ENCODE measurements at places on chromosomes 13 and 19.

DNA sequence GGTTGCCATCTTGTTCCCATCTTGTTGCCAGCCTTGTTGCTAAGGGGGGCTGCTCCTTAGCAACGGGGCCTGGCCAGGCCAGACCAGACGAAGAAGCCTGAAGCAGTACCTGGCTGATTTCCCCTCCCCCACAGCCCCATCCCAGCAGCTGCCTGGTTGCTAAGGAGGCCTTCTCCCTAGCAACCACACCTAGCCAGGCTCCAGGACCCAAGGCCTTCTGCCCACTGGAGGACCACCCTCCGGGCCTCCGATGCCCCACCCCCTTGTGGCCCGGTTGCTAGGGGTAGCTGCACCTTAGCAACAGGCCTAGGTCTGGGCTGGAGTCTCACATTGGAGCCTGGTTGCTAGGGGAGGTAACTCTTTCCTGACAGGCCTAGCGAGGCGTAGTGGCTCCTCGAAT lies 3.9 kb downstream of the PRRG2 start:
- no peak for DNase-seq

- DNase-seq: no peak
Measured at GRCh38 chr19:12789098-12789903, 2.0 kb upstream of the JUNB start.

DNA sequence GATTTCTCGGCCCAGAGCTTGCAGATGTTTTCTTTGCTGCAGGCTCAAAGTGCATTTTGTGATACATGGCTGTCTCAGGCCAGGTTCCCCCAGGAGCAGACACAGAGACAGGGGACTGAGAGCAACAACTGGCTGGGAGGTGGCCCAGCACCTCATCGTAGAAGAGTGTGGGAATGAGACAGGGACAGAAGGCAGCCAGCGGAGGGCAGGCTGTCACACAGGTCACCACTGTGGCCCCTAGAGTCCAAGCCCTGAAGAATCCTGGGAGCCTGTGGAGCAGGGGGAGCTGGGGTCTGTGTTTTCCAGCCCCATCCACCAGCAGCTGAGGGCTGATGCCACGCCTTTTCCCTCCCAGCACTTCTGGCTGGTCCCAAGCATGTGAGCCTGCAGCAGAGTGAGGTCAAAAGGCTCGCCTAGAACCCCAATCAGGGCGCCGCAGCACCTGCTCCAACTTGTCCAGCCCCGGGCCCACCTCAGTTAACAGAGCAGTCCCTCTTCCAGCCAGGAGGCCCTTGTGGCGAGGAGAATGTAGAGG lies 723.8 kb downstream of the UQCRFS1 start:
- no peak for DNase-seq

DNA sequence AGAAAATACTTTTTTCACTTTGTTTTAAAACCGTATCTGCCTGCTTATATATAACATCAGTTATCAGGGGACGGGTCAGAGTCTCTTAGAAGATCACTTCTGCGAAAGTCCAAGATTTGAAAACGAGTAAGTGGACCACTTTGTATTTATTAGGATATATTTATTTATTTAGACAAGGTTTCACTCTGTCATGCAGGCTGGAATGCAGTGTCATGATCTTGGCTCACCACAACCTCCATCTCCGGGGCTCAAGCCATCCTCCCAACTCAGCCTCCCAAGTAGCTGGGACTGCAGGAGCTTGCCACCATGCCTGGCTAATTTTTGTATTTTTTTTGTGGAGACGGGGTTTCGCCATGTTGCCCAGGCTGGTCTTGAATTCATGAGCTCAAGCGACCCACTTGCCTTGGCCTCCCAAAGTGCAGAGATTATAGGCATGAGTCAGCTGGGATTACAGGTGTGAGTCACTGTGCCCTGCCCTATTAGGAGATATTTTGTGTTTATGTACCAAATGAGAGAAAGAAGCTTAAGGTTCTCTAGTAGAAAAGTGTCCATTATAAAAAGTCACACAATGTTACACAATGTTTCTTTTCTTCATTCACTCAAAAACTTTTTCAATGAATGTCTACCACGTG lies 39.5 kb downstream of the RASL11A start:
- DNase-seq: no peak

GRCh38 chr19:28009696-28010095 lies 1203.3 kb downstream of the UQCRFS1 start:
- no peak for DNase-seq

DNA sequence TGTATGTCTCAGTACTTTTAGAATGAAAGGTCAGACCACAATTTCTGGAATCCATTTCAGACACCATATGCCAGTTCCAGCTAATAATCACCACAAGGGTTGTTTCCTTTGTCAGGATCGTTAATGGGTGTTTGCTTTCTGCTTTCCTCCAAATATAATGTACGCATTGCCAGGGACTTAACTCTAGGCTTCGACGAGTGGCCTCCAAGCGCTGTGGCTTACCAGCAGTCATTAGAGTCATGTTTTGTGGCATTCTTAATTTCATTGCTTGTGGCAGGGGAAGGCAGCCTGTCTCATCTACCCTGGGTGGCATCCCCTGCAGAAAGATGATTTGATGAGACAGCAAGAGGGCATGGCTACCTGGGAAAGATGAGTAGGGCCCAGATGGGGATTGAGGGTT lies 22.5 kb downstream of the SAFB start:
- no peak for DNase-seq

DNA sequence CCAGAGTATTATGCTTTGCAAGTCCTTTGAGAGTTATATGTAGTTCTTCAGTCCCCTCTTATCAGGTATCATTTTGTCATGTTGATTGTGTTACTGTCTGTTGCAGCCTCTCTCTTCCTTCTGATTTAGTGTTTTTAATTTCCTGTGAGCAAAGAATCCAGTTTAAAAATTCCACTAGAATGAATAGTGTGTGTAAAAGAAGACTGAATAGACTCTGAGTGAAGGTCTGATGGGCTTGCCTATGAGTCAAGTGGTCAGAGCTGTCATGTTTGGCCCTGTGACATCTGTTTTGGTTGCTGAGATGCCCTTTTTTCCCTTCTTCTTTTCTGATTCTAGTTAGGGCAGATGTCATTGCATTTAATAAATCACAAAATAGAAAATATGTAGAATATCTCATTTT lies 23.3 kb upstream of the KCTD4 start:
- no peak for DNase-seq

DNA sequence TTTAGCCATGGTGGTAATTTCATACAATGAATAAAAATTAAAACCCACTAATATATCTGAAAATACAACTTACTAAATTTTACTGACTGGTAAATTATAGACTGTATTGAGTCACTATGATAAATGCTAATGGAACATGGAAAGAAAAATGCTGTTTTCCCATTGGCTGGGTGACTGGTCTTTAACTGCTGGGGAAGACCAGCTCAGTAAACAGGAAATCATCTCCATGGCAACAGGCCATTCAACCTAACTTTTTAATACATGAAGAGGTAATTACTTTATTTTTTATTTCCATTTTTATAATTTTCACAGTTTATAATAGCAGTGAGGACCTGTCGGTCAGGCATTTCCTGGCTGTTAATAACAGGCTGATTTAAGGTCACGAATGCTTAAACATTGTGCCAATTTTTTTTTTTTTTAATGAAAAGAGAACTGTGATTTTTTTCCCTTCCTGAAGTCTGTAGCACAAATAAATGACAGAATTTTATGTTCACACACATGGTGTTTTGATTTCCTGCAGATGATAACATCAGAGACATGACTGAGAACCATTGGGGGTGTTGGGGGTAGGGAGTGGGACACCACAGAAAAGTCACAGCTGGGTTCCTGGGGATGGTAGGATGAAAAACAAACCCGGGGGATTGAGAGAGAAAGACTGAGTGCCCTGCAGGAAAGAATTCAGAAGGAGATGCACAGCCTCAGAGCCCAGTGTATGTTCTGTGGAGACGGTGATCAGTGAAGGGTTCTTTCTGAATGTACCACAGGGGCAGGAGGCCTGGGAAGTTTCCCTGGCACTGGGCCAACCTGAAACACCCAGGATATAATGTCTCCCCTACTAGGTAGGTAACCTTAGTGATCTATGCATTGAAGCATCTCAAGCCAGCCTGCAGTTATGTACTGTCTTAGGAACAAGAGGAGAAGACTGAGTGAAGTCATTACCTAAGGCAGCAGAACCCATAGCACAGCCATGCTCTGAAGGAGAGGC lies 297.1 kb downstream of the COG6 start:
- DNase-seq: peak; percentile 52

DNA sequence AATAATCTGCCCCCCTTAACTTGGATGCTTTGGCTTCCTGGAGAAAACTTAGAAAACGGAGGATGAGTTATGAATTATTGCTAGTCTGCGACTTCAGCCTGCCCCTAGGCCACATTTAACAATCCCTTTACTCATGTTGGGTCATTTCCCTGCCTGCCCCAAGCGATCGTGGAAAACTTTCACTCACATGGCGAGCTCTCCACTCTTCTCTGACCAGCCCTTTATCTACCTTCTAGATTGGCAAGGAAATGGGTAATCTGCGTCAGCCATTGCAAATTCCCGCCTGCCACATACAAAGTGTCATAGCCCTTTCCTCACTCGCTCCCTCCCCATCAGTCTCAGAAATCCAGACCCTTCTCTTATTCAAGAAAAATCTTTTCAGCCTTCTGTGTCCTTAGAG lies 154.3 kb upstream of the IRS2 start:
- DNase-seq: no peak

DNA sequence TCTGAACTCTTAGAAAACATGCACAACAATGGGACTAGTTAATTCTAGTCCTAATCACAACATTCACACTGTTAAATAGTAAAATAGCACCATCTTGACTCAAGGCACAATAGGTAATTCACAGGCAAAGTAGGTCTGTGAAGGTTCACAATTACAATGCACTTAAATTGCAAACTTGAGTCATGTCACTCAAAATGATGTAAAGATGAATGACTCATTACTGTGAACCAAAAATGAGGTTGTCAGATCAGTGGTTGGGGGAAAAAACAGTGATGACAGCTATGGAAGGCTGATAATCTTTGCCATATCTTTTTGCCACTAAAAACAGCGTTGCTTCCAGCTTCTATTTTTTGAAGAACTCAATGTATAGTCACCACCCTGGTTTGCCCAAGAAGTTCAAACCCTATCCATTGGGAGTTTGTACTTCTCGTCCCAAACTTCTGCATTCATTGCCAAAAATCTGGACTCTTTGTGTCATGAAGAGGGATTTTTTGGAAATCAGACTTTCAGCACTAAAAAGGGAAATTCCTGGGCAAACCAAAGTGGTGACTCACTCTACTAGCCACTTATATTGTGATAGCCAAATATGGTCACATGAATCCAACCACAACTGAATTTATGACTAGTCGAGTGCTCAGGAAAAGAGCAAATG lies 200.9 kb upstream of the TMTC4 start:
- DNase-seq: no peak

GRCh38 chr13:30872276-30872594 lies 33.8 kb upstream of the MEDAG start:
- no peak for DNase-seq

DNA sequence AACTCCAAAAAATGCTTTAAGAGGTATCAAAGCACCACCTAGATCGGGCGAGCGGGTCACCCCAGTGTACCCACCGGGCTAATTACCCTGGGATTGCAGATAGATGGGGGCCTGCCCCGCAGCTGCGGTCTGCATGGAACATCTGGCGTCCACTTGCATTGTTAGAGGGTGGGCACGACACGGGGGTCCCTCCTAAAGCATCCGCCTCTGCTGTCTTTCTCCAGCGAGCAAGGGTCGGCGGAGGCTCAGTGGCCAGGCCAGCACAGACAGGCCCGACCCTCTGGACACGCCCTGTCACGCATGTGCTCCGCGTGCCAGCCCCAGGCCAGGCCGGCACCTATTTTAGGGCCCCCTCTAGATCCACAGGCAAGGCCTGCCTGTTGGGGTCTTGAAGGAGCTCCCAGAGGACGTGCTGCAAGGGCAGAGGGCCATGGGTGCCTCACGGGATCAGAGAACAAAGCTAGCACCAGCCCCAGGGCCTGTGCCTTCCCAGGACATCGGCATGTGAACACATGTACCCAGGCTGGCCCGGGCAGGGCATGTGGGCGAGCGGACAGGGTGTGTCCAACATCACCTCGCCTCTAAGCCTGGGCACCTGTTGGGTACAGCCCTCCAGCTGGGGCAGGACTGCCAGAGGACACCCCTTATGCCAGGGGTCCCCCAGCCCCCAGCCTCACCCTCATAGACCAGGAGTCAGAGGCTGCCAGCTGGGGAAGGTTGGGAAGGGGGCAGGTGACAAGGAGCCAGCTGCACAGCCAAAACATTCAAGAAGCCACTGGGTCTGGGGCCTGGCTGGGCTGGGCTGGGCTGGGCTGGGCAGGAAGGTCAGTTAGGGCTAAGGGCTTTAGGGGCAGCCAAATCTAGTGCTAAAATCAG lies 35.6 kb upstream of the NANOS3 start:
- DNase-seq: no peak

- DNase-seq: no peak
Measured at GRCh38 chr13:110551284-110551683, 10.2 kb downstream of the RAB20 start.

- no peak for DNase-seq
Measured at GRCh38 chr13:31639443-31640163, 99.7 kb upstream of the RXFP2 start.

DNA sequence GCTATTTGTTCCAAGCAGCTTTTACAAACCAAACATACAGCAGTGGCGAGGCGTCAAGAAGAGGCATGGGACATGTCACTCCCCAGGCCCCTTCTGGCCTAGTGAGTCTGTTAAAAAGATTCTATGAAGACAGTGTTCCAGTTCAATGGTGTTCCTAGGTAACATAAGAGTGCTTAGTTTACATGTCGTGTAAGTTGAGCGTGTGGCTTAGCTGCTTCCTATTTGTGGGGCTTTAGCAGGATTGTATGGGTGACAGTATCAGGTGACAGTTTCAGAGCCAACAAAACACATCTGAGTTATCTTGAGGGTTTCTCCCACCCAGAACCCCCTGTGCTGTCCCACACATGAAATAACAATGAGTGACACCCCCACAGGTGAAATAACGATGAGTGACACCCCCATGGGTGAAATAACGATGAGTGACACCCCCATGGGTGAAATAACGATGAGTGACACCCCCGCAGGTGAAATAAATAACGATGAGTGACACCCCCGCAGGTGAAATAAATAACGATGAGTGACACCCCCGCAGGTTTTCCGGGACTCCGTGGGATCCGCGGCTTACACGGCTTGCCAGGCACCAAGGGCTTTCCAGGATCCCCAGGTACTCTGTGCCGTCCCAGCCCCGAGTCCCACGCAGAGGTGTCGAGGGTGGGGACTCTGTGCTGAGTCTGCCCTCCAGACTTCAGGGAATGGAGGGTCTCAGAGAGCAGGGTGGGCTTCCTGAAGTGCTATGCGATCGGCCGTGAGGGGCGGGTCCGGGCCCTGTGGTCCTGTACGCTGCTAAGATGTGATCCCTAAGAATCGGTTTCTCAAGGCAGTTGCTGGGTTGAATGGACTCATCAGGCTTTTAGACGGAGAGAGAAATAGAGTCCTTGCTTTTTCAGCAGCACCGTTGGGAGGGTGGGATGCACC lies 68.6 kb downstream of the RAB20 start:
- no peak for DNase-seq
